Osteocyte (in vitro differentiated cells): ENCODE measurements at places on chromosomes 3 and 15.

GRCh38 chr3:134027631-134028030 lies 2.1 kb downstream of the SLCO2A1 start:
- no peak for DNase-seq

DNA sequence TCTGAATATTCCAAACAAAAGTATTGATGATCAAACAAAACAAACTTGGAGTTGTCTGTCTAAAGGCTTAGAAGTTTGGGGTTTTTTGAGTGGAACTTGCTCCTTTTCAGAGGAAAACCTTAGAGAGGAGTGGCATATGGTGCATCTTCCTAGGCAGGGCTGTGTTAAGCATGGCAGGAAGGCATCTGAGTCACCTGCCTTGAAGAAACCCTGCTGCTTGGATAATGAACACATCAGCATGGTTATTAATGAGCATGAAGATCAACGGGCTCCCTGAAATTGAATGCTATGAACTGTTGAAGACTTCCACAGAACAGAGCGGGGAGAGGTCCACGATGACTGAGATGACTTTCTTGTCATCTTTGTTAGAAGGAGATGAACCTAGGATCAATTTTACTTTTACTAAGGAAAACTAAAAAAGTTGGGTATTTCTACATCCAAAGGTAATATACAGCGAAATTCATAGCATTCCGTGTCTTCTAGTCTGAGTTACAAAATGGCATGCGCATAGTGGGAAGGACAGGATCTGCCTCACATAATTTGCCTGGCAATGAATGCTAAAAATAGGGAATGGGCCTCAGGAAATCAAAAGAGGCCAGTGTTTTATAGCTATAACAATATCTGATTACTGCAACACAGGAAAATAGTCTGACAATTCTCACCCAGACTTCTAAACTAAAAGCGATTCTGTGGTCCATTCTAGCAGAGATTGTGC lies 11.6 kb upstream of the TMED3 start:
- DNase-seq: no peak

DNA sequence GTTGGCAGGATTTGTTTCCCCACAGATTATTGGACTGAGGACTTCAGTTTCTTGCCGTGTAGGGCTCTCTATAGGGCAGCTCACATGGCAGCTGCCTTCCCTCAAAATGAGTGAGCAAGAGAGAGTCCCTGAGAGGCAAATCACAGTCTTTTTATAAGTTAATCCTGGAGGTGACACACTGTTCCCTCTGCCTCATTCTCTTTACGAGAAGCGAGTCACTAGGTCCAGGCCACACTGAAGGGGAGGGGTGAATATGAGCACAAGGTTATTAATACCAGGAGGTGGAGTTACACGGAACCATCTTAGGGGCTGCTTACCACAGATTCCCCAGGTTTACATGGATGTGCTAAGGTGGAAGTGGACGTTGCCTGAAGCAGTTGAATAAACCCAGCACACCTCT lies 77.0 kb downstream of the LPP start:
- DNase-seq: no peak

- DNase-seq: no peak
These were observed 521.2 kb downstream of the ZIC1 start for GRCh38 chr3:147930232-147930807.

- no peak for DNase-seq
These were observed 1001.1 kb upstream of the EPHA6 start for GRCh38 chr3:95813244-95813643.

DNA sequence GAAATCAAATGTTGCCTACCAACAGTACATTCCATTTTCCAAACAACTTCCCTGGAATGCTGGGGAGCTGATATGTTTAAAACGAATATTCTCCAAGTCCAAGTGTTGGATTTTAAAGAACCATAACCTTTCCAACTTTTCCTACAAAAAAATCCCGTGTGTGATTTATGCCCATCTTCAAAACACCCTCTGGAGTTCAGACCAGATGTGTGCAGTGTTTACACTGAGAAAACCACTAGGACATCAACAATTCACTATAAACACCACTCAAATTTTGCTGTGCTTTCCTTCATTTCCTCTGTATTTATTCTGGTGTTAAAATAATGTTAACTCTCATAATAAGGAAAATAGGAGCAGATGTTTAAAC lies 2.4 kb downstream of the VGLL4 start:
- no peak for DNase-seq

GRCh38 chr3:181998828-181999227 lies 287.1 kb downstream of the SOX2 start:
- no peak for DNase-seq

GRCh38 chr15:78716651-78717050 lies 75.6 kb upstream of the CHRNB4 start:
- DNase-seq: no peak

DNA sequence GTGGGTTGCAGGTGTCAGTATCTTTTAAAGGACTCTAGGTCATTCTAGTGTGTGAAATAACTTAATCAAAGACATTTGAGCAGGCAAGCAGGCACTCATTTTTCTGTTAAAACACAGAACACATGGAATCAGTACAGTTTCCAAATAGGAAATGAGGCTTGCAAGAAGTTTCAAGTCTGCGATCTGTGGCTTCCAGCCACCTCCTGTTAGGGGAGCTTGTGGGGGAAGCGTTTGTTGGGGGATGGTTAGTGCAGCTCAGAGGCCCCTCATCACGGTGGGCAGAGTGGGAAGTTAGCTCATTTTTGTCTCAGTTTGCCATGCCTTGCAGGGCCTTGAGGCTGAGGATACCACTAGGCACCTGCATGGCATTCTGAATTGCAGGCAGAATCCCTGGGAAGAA lies 59.9 kb downstream of the SLC6A11 start:
- DNase-seq: no peak

DNA sequence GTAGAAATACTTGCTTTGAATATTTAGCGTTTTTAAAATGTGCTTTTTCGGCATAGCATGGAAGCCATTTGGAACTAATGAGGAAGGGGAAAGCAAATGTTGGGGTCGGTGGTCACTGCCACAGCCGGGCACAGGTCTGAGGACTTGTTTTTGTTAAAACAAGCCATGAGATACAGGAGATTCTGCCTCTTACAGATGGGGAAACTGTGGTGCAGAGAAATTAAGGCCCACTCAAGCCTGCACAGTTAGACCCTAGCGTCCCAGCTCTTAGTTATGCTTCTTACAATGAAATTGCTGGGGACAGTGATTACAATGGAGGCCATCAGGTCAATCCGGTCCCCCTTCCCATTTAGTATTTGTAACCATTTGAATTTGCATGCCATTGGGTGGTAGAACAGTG lies 2.5 kb upstream of the GPR171 start:
- DNase-seq: no peak

GRCh38 chr15:68730471-68730919 lies 90.2 kb downstream of the ANP32A start:
- DNase-seq: no peak

GRCh38 chr3:42852441-42852840 lies 23.2 kb downstream of the CYP8B1 start:
- DNase-seq: no peak

GRCh38 chr15:82301296-82302016 lies 38.8 kb downstream of the SAXO2 start:
- DNase-seq: peak; percentile 63

- DNase-seq: no peak
These were observed 29.4 kb downstream of the PLAAT1 start for GRCh38 chr3:193270451-193270850.

DNA sequence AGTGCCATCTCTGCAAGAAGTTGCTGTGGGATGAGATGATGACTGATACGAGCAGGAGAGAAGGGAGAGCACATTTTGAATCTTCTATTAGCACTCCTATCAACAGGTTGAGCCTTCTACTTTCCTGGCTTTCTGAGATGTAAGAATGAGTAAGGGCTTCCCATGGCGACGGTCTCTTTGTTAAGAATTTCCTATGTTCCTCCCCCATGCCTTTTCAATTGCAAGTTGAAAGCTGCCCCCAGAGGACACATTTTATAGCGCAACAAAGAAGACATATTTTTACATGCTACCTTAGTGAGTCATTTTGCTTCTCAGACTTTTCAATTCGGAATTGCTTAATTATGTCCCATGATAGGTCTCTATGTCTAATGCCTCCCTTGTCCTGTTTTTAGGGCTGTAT lies 71.3 kb upstream of the LRTM1 start:
- DNase-seq: no peak

- no peak for DNase-seq
These were observed 100.2 kb upstream of the BOC start for GRCh38 chr3:113111011-113111707.

DNA sequence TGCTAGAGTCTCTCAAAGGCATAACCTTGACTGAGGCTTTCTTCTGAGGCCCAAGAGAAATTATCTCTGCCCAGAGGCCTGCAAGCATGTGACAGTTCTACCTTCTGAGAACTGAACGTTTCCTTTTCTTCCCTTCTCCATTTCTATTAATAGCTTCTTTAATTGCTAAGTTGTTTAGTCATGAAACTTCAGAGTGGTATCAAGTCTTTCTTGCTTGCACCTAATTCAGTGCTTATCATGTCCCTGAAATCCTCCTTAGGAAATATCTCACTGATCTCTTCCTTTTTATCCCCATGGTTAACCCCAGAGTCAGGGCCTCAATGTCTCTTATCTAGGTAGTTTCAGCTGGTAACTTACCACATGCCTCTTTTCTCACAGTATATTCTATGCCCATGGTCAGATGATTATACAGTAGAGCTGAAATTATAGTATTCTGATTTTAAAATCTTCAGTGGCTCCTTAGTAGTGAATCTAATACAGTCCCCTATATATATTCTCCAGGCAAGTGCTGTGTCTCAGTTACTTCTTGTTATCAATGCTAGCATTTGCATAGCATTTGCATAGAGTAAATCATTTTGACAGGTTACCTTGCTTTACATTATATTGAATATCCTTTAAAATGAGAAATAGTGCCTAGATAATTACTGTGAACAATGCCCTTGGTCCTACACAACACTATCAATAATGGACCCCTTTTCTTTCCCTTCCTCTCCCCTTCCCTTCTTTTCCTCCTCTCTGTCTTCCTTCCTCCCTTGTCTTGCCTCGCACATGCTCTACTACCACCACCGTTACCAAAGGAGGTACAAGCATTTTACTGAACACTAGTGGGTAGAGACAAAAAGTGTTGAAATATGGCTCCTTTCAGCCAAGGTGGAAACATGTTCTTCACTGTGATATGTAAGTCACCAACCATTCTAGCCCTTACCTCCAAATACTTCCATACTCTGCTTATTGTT lies 33.0 kb downstream of the KBTBD8 start:
- no peak for DNase-seq

GRCh38 chr15:60340207-60340921 lies 57.4 kb downstream of the ANXA2 start:
- no peak for DNase-seq

DNA sequence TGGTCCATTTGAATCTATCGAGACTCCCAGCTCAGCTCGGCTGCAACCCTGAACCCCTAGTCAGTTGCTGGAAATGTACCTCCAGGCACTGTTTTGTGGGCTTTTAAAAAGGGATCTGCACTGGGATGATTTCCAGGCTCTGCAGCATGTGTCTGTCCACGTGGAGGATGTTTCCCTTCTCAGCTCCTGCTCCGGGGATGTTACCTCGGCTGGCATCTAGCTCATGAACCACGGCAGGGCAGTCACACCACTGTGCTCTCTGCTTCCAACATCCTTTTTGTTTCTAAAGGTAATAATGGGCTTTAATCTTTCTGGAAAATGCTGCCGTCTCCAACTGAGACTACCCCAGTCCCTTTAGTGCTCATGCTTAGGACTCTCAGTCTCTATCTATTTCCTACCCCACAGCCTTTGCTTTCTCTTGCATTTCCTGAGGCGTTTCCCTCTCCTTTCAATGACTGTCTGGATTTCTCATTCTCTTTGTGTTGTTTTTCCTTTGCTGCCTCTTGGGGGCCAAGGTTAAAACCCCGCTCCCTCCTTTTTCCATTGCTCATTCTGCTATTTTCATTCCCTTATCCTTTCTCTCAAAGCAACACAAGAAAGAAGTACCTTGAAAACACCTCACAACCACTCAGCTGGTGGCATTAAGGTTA lies 42.9 kb upstream of the AKAP13 start:
- no peak for DNase-seq

DNA sequence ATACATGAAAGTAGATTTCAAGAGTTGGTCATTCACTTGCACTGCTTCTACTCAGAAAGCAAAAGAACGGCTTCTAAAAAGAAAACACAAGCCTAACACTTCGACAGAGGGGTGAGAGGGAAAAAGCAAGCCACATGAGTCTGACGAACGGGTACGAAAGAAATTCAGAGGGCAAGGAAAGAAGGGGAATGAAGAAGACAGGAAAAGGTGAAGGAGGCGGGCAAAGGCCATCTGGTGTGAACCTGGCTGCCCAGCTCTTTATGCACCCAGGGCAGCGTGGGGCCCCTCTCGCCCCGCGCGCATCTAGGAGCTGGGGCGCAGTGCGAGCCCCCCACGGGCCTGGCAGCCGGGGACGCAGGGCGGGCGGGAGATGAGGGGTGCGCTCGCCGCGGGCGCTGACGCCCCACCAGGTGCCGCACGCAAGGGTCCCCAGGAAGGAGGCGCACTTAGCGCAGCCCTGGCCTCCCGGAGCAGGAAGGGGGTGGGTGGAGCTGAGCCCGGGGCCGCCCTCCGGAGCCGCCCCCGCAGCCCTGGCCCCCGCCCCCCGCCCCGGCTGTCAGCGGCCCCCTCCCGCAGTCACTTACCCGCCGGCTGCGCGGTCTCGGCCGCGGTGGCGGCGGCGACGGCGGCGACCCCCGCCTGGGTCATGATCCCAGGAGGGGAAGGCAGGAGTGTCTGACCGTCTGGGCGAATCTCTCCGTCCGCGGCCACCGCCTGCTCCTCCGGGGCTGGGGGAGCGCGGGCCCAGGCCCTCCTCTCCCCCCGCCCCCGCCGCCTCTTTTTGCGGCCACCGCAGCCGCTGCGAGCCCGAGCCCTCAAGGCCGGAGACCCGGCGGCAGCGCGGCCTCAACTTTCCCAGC lies at the start of gene USF3:
Gene USF3, minus strand, starts transcription at position 857 of the 860 bp plus-strand sequence. CDS start 21,764 bp downstream, outside the sequence.
- DNase-seq: peak; percentile 85

- DNase-seq: no peak
These were observed 3.4 kb upstream of the EOGT start for GRCh38 chr3:69016901-69017300.

DNA sequence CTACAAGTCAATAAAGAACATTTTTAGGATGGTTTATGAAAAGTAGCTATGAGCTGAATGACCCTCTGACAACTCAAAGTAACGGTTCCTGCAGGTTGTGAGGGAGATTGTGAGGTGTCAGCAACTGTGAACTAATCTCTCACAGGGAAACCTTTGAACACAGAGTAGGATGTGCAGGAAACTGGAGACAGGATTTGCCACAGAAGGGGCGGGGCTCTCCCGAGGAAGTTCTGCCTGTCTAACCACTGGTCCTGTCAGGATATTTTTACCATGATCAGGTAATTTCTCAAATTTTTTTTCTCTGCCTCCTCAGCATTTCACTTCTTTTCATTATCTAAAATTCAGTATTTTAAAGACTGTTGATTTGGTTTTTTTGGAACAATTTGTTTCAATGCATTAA lies 33.3 kb downstream of the LEO1 start:
- no peak for DNase-seq

GRCh38 chr3:136194409-136195257 lies 1.5 kb downstream of the MSL2 start:
- DNase-seq: peak; percentile 66

- no peak for DNase-seq
These were observed 668.3 kb upstream of the ZNF385D start for GRCh38 chr3:22419261-22419660.

- no peak for DNase-seq
These were observed 332.5 kb upstream of the SEMA6D start for GRCh38 chr15:47384776-47385175.
